ENCODE measurements at places on chromosomes 4 and X. TPM values are rescaled to one million over a fixed set of nuclear protein-coding genes. Genes with fewer than 3 reads are reported as not detected.

DNA sequence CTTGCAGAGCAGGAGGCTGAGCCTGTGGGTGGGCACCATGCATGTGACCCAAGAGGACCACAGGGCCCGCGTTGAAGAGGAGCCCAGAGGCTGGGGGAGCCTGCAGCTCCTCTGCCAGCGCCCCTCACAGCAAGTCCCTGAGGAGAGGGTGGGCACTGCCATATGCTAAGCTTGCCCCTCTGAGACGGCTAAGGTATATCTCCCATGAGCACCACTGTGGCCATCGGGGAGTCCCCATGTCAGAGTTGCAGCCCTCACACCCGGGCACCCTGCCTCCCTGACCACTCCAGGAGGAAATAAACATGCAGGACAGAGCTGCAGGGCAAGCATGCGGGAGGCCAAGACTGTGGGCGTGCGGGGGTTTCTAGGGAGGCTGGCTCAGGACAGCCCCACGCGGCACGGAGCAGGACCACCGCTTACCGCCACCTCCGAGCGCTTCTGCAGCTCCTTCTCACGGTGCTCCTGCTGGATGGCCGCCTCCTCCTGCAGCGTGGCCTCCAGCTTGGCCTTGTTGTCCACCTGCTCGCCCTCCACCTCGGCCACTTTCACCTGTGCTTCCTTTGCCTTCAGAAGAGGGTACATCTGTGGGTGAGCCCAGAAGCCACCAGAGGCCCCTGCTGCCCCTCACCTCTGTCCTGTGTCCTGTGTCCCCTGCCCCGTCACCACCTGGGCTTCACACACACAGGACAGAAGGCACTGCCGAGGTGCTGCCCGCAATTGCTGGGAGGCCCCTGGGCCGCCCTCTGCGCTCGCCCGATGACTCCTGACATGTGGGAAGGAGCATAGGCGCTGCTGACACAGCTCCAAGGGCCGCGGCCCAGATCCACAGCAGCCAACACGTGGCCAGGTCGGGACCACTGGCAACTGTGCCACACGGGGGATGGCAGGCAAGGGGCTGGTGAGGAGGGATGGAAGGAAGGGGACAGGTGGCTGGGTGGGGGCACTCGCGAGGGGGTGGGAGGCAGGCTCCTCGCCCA, 29.8 kb downstream of the FGFR3 start:
- H3K4me1 ChIP-seq: no peaks in the 10 kb centered on the region
- no peak for DNase-seq
- no peaks in the 10 kb centered on the region for H3K27me3 ChIP-seq
- no peak overlapping the region for H3K27ac ChIP-seq
- H3K4me3 ChIP-seq: no peak overlapping the region
- H3K36me3 ChIP-seq: peaks cover 4% of the 10 kb centered on the region

DNA sequence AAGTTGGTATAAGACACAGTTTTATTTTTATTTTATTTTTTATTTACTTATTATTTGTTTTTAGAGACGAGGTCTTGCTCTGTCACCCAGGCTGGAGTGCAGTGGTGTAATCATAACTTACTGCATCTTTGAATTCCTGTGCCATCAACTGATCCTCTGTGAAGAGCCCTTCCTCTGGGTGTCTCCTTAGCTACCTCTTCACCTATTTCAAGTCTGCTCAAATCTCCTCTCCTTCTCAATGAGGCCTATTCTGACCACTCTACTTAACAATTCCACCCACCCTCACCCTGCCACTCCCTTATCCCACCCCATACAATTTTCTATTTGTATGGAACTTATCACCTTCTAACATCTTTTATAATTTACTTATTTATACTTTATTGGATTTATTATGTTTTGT, 183.4 kb downstream of the PPP3CA start:
- no peak for DNase-seq
- no peaks in the 10 kb centered on the region for H3K27me3 ChIP-seq
- no peaks in the 10 kb centered on the region for H3K4me1 ChIP-seq
- H3K4me3 ChIP-seq: no peak overlapping the region
- H3K27ac ChIP-seq: no peak overlapping the region
- H3K36me3 ChIP-seq: no peaks in the 10 kb centered on the region

DNA sequence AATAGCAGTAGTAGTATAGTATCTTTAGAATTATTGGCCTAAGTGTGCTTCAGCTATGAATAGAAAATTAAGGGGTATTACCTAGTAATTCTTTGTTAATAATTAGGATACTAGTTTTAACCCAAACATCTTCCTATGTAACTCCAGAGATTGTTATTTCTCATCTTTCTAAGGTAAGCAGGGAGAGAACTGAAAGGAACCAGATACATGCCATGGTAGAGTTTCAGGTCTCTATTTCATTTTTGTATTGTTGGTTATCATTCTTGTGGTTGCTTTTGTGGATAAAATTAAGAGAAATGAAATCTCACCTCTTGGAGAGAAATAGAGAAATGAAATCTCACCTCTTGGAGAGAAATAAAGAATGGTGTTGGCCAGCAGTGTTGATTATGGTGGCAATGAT, 597.1 kb upstream of the CT83 start:
- no peaks in the 10 kb centered on the region for H3K4me1 ChIP-seq
- no peaks in the 10 kb centered on the region for H3K27me3 ChIP-seq
- no peak overlapping the region for H3K4me3 ChIP-seq
- H3K36me3 ChIP-seq: no peaks in the 10 kb centered on the region
- no peak for DNase-seq
- no peak overlapping the region for H3K27ac ChIP-seq

- no peak overlapping the region for H3K4me3 ChIP-seq
- no peaks in the 10 kb centered on the region for H3K4me1 ChIP-seq
- no peak overlapping the region for H3K27ac ChIP-seq
- H3K27me3 ChIP-seq: no peaks in the 10 kb centered on the region
- no peaks in the 10 kb centered on the region for H3K36me3 ChIP-seq
Observed at GRCh38 chr4:119750771-119751170, 122.2 kb upstream of the PDE5A start.

- no peak for DNase-seq
- peaks cover 2% of the 10 kb centered on the region for H3K4me1 ChIP-seq
- no peaks in the 10 kb centered on the region for H3K36me3 ChIP-seq
- no peaks in the 10 kb centered on the region for H3K27me3 ChIP-seq
- H3K4me3 ChIP-seq: no peak overlapping the region
- H3K27ac ChIP-seq: no peak overlapping the region
Observed at GRCh38 chr4:53315300-53315699, 50.6 kb downstream of the SCFD2 start.

DNA sequence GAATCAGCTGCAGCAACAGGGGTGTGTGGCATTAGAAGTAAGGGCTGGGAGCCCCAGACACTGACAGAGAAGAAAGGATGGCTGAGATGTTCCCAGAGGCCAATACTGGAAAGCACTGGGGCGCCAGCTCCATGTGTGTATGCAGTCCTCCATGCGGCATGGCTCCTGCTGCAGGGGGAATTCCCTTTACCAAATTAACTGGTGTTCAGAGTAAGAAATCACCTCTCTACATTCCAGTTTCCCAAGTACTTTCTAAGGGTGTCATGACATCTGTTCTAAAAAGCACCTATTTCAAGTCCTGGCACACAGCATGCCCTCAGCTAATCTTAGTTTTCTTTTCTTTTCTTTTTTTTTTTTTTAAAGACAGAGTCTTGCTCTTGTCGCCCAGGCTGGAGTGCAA, 98.0 kb downstream of the MAML3 start:
- H3K36me3 ChIP-seq: no peaks in the 10 kb centered on the region
- no peak overlapping the region for H3K27ac ChIP-seq
- no peaks in the 10 kb centered on the region for H3K4me1 ChIP-seq
- no peak for DNase-seq
- no peaks in the 10 kb centered on the region for H3K27me3 ChIP-seq
- no peak overlapping the region for H3K4me3 ChIP-seq

- no peak overlapping the region for H3K4me3 ChIP-seq
- H3K36me3 ChIP-seq: no peaks in the 10 kb centered on the region
- no peak for DNase-seq
- H3K27ac ChIP-seq: no peak overlapping the region
- no peaks in the 10 kb centered on the region for H3K27me3 ChIP-seq
Observed at GRCh38 chr4:81557306-81557705, 85.6 kb upstream of the RASGEF1B start.

GRCh38 chr4:148944136-148944838, 502.1 kb upstream of the NR3C2 start:
- H3K36me3 ChIP-seq: no peaks in the 10 kb centered on the region
- H3K27me3 ChIP-seq: no peaks in the 10 kb centered on the region
- no peak overlapping the region for H3K27ac ChIP-seq
- H3K4me3 ChIP-seq: no peak overlapping the region

The PCDH19 gene
- 4.2 TPM for total RNA-seq

The HELT gene
- not detected for total RNA-seq

The COL25A1 gene
- total RNA-seq: 8.1 TPM
